ENCODE measurements at places on chromosomes 6 and 20.
A peak's percentile ranks its signal among the peaks of the same experiment; 100 is the strongest.

DNA sequence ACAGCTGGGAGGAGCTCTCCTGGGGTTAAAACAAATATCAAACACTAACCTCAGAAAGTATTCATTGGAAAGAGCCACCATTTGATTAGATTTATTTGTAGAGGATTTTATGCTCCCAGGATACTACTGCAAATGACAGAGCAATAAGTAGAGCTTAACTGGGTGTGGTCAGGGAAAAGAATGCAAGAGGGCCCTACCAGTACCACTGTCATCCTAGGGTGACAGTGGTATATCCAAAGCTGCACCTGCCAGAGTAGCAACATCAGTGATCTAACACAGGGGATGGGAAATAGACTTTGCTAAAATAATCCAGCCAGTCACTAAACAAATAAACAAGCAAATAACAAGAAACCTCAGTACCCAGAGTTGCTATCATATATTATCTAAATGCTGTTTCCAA, 29.7 kb downstream of the ERGIC3 start:
- DNase-seq: no peak

GRCh38 chr20:40476461-40476860, 212.6 kb downstream of the MAFB start:
- DNase-seq: no peak

- DNase-seq: no peak
Measured at GRCh38 chr6:152386131-152386530, 251.0 kb downstream of the SYNE1 start.

DNA sequence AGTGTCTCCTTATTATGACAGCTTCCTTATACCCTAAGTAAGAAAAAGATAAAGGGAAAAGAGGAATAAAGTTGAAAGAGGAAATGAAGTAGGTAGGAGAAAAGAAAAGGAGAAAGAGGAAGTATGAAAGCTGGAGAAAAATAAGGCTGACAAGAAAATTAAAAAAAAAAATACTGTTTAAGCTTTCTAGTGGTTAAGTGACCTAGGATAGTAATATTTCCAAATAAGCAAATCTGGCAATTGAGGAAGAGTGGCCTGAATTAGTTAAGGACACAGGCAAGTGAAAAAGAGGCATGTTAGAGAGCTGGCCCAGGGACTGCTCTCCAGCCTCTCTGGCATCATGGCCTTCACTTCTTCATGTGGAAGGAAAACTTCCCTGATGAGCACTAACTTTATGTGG, 76.5 kb upstream of the ADGRF1 start:
- DNase-seq: no peak

DNA sequence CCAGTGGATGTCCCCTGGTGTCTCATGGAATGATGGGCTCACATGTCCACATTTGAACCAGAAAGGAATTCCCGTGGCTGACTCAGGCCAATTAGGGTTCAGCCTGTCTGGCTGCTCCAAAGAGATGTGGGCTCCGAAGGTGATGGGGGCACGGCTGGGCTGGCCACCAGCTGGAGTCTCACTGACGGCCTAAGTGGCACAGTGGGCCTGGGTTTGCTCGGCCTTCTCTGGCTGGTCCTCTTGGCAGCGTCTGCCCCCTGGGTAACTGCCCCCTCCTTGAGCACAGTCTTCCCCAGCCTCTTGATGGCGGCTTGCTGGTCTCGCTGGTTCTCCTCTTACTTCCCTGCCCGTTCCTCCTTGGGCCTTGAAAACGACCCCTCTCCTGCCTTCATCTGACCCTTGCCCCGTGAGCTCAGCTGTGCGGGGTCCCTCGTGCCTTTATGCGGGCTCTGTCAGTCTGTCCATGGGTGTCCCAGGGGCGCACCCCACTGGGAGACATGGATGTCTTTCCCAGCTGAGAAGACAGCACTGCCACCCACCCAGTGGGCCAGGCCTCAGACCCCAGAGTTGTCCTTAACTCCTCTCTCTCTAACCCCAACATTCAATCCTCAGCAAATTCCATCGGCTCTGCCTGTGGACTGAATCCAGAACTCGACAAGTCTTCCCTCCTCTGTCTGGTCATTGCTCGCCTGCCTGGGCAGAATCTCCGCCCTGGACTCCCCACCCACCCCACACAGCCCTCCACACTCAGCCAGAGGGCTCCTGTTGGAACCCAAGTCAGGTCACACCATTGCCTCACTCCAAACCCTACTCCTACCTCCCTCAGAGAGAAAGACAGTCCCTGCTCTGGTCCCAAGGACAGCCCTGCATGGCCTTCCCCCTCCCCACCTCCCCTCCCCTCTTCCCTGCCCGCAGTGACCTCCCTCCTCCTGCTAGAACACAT, 78.7 kb downstream of the CEBPB start:
- no peak for DNase-seq

DNA sequence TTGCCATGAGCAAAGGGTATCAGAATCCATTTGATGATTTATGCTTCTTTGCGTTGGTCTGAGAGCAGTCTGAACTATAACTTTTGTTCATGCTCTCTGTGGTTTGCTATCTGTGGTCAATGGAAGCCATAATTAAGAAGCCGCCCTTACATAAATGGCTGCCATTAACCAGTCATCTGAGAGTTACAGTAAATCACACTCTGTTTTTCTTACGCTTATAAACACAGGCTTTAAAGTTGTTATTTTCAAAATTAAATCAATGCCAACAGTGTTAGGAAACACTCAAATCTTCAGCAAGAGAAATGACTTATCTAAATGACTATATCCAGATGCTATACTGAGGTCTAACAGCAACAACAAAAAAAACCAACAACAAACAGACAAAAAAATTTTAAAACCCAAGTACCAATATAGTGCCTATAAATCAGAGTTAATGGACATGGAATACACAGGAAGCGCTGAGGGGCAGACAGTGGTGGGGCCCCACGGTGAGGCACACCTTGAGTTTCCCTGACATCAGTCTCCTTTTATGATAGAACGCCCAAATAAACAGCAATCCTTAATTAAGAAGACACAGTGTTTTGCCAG, 108.0 kb upstream of the C6orf118 start:
- DNase-seq: no peak

GRCh38 chr6:140225701-140226436, 851.4 kb upstream of the CITED2 start:
- no peak for DNase-seq

DNA sequence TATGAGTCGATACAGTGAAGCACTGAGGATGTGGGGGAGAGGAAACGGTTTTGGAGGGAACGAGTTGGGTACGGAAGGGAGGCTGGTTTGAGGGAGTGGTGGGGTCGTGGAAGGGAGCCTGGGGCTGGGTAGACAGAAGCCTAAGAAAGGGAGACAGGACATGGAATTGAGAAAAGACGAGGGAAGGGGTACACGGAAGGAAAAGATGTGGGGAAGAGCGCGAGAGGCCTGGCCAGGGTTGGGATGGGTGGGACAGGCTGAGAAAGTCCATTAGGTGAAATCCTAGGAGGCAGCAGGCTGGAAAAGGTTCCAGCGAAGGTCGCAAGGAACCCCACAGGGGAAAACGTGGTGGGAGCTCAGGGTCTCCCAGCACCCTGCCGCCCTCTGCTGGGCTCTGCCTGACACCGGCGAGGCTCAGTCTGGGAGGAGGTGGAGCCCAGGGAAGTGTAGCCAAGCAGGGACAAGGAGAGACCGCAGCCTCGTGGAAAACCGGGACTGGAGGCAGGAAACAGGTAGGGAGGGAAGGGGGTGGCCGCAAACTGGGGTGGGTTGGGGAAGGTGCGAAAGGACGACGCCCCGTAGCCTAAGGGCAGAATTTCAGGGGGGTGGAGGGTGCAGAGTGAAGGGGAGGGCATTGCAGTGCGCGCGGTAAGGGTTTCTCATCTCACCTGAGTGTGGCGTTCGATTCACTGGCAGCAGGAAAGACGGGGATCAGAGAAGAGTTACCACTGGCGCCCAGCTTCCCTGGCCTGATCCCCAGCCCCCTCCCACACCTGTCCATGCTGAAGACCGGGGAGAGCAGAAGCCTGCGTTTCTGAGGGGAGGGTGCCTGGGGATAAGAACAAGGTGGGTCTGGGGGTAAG, 4.3 kb downstream of the GABBR1 start:
- DNase-seq: peak; percentile 66

- DNase-seq: no peak
Measured at GRCh38 chr6:2563635-2564034, 187.1 kb downstream of the MYLK4 start.

GRCh38 chr6:33822575-33823395, 19.0 kb upstream of the MLN start:
- no peak for DNase-seq

- DNase-seq: no peak
Measured at GRCh38 chr6:70717038-70717801, 49.5 kb downstream of the SMAP1 start.

Measured in activated naive CD4-positive, alpha-beta T cell treated with Interleukin-2 at 50 U/mL for 16 hours (primary cell).